Parietal lobe (tissue), 2 donors: ENCODE measurements at places on chromosomes 5 and 9. TPM values are rescaled to one million over a fixed set of nuclear protein-coding genes. Genes with fewer than 3 reads are reported as not detected.

RAB3C gene
- total RNA-seq, result 39.8 TPM

GMCL2 gene
- total RNA-seq, result not detected

RLN2 gene
- not detected for total RNA-seq

ENHO gene
- total RNA-seq, result 27.5 TPM

C9orf152 gene
- total RNA-seq, result not detected

AGXT2 gene
- total RNA-seq, result not detected

ZFAND5 gene
- total RNA-seq, result 287 TPM

ANKRD34B gene
- total RNA-seq, result 0.31 TPM

BTNL3 gene
- not detected for total RNA-seq

GNA14 gene
- total RNA-seq, result 0.94 TPM

CLIC3 gene
- total RNA-seq, result not detected

SPINK13 gene
- not detected for total RNA-seq

C7 gene
- 0.94 TPM for total RNA-seq

TPRN gene
- 7.5 TPM for total RNA-seq

SLC36A2 gene
- not detected for total RNA-seq

C9orf50 gene
- total RNA-seq, result not detected

GGTA1 gene
- 1.9 TPM for total RNA-seq

TRPM6 gene
- total RNA-seq, result 2.5 TPM

NR6A1 gene
- total RNA-seq, result 3.4 TPM

MCTP1 gene
- 112 TPM for total RNA-seq

SPINK5 gene
- not detected for total RNA-seq

ANKRD20A1 gene
- 5.9 TPM for total RNA-seq

ZFP2 gene
- total RNA-seq, result 10.3 TPM

BARX1 gene
- total RNA-seq, result not detected

ACTBL2 gene
- not detected for total RNA-seq

MYORG gene
- 6.6 TPM for total RNA-seq

IL6ST gene
- 38.8 TPM for total RNA-seq

MAPK9 gene
- total RNA-seq, result 92.6 TPM
